NCI-H1417 treated with DMSO at 0.1 percent for 48 hours (cell line): ENCODE measurements at places on chromosomes 3 and 15.

GRCh38 chr3:57890874-57891273, 117.3 kb upstream of the FLNB start:
- no peak for DNase-seq

DNA sequence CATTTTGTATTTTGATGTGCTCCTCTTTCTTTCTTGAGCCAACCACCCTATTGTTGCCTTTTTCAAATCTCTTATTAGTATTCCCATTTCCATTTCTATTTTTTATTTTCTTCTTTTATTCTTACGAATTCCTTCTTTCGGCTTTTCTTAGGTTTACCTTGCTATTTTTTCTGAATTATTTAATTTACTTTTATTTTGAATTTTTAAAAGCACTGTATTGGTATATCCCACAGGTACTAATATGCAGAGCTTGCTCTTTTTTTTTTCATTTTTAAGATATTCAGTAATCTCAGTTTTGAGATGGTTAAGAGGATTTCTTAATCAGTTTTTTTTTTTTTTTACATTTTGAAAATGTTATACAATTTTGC, 18.4 kb upstream of the MCF2L2 start:
- no peak for DNase-seq

DNA sequence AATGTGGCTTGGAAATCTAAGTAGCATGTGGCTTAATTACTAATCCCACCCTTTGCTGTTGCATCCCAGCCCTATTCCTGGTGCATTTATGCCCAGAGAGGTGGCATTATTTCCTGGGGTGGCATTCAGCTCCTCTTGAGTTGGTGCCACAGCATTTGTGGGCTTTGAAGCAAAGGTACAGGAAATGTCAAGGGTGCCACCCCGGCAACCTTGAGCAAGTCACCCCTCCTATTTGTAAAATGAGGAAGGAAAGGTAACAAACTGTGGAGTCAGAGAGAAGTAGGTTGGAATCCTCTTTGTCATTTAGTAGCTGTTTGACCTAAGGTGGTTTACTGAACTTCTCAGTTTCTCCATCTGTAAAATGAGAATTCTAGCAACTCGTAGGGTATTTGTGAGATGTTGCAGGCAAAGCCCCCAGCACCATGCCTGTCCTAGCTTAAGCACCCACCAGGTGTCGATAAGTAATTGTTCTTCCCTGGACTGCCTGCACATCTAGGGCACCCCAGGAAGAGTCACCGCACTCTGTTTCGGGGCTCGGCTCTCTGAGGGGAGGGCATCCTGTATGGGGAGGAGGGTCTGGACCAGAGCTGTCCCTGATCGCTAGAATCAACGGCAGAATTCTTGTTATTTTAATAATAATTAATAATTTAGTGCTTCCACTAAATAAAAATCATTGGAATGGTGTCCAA, 17.1 kb downstream of the ISG20 start:
- no peak for DNase-seq

DNA sequence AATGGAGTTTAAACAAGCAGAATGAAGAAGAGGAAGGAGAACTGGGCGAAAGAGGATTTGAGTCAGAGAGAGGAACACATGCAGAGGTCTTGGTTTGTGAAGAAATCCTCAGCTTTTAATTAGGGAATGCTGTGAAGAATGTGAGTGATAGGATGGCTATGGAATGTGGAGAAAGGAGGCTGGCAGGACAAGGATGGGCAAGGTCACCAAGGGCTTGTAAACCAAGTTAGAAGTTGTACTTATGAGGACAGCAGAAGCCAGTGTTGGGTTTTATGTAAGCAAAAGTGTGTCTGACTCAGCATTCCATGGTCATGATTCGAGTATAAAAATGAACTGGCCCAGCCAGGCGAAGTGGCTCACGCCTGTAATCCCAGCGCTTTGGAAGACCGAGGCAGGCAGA, 60.0 kb upstream of the IL12A start:
- no peak for DNase-seq

DNA sequence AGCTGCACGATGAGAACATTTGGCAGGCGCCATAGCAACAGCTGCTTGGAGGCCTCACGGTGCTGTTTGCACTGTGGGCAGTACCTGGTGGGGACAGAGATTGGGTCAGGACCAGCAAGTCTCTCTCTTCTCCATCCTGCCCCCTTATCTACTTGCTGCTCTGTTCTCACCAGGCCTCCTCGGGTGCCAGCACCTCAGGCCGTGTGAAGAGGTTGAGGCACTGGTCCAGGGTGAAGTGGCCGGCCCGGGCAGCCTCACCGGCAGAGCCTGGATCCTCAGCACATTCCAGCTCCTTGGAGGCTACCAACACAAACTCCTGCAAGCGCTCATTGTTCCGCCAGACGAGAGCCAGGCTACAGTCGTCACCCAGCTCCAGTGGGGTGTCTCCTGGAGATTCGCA, 6.2 kb upstream of the QARS1 start:
- DNase-seq, result no peak

GRCh38 chr15:76439542-76439941, 103.0 kb downstream of the ISL2 start:
- no peak for DNase-seq

GRCh38 chr3:152971880-152972279, 136.9 kb downstream of the P2RY1 start:
- DNase-seq, result no peak

DNA sequence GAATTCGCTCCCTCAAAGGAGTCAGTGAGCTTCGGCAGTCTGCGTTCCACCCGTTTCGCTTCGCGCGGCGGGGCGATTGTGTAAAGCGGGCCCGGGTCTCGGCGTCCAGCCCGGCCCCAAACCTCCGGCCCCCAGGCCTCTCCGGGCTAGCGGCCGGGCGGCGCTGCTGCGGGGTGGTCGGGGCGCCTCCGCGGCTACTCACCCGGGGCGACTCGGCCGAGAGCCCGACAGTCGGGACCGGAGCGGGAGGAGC, 412 bp downstream of the CHDH start:
- DNase-seq, result no peak

GRCh38 chr3:9121366-9122001, 128.0 kb downstream of the SRGAP3 start:
- no peak for DNase-seq
